ENCODE measurements at places on chromosomes 11 and 22.
A peak's percentile ranks its signal among the peaks of the same experiment; 100 is the strongest.

GRCh38 chr22:49372530-49373288 lies 455.0 kb downstream of the BRD1 start:
- no peak for DNase-seq

- no peak for DNase-seq
These were observed at the start of gene ENDOD1 for GRCh38 chr11:95089620-95090542. TSS of gene ENDOD1 (plus strand) at chr11:95089846. CDS start at chr11:95089928, 82 bp downstream.

DNA sequence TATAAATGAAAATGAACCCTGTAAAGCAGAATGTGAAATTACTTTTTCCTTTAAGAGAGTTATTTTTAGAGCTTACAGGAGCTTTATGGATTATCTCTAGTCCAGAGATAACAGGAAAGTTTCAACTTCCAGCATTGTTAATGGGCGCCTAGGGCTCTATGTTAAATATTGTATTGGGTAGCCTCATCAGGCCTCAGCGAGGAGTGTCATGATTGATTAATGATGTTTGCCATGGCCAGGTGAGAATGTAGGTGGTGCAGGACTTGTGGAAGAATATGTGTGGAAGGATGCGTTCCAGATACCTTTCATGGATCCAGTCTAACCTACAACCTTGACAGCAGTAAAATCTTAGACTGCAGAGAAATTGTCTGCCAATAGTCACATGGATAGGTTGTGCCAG lies 50.6 kb downstream of the ME3 start:
- no peak for DNase-seq

DNA sequence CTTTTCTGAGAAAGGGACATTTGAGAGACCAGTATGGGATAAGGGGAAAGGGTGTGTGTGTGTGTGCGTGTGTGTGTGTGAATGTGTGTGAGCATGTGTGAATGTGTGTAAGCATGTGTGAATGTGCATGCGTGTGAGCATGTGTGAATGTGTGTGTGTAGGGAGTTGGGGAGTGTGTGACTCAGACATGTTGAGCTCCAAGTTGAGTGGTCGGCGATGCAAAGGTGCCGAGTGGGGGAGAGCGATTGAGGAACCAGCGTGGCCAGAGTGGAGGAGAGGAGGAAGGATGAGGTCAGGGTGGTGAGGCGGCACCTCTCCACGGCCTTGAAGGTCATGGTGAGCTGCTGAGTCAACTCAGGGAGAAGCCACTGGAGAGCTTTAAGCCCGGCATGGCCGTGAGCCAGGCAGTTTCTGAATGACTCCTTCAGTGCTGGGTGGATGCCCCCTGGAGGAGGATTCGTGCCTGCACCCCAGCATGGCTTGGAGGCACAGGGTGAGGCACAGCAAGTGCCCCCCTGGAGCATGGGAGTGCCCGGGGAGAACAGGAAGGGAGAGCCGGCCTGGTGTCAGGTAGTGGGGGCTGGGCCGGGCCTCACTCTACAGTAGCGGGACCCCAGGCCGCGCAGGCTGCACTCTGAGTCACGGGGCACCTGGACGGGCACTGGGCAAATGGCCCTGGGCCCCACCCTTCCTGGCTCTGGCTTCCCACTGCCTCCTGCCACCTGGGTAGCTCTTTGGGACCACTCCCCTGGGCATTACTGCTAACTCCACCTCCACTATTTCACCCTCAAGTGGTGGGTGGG lies 8.2 kb upstream of the CCDC88B start:
- no peak for DNase-seq

DNA sequence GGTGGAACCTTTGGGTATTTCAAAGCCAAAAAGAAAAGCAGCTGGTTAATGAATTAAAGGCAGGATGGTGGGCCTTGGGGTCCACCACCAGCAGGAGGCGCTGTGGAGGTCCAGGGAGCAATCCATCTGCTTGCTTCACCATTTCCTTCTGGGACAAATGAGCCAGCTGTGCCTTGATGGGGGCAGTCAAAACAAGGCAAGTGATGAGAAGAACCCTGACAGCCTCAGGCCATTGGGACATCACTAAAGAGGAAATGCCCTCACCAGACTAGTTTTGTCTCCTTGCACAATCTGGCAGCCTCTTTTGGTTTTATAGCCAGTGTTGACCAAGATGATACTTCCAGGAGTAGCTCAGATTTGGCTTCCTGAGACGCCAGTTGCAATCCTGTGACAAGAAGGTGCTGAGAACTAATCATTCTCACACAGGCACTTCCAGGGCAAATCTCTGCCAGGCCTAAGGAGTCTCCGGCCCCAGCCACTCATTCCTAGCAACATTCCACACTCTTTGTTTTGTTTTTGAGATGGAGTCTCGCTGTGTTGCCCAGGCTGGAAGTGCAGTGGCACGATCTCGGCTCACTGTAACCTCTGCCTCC lies 38.2 kb upstream of the WEE1 start:
- peak; percentile 43 for DNase-seq

DNA sequence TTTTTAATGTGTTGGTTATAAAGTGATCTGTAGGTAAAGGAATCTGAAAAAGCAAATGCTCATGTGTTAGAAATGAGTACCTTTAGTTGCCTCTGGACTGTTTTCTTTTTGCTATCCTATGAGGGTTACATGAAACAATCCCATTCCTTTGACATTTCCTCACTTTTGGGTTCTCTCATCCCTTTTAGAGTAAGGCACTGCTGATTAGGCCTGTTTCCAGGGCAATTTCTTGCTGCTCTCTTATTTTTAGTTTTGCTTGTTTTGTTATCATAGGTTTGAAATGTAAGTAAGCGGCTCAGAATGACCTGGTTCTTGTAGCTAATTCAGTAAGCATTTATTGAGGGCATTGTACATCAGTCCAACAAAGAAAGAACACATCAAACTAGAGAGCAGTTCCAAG lies 138.9 kb downstream of the DDX10 start:
- no peak for DNase-seq

- DNase-seq: no peak
These were observed 10.4 kb upstream of the GLYAT start for GRCh38 chr11:58742140-58742539.

DNA sequence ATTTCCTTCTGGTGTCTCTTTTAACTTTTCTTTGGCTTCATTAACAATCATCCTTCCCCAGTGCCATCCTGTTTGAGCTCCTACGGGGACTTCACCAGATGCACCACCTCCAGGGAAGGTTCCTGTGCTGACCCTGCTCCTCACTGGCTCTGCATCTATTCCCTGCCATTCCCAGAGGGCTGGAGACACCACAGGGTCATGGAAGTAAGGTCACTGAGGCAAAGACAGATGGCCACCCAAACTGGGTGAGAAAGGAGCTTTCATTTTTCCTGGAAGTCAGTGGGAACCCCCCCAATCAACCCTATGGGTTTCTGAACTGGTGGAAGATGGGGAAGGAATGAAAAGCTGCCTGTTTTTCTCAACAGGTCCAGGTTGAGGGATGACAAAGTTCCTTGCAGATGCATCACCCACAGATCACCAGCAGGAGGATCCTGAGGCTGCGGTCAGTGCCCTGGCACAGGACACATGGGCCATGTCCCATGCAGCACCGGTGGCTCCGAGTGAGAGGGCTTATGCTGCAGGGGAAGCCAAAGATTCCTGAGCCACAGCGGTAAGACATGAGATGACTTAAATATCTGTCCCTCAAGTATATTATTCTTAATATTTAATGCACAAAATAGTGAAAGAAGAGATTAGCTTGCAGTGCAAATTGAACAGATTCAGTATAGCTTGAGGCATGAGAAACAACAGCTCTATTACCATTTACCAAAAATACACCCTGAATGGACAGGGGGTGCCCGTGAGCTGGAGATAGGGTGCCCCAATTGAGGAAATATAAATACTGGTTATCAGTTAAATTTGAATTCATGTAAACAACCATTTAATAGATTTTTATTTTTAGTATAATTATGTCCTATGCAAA lies 73.0 kb upstream of the VPREB1 start:
- no peak for DNase-seq

DNA sequence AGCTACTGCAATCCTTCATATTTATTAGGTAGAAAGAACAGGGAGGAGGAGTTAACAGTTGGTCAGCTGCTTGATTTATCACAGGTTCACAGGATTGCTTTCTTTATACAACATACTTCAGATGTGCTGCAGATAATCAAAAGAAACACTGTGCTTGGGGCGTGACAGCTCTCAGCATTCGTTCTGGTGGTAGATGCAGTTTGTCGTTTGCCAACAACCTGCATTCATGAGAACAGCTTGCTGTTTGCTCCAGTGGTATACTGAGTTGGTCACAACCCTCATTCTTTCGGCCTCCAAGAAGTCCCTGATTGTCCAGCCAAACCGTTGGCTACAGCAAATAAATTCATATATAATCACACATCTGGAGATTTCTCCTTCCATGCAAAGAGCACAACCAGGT lies 120.5 kb downstream of the ZNF280B start:
- DNase-seq: no peak

- DNase-seq: no peak
These were observed 48.0 kb downstream of the FLI1 start for GRCh38 chr11:128741916-128742315.

- DNase-seq: no peak
These were observed 176.5 kb upstream of the TTC12 start for GRCh38 chr11:113137713-113138529.

GRCh38 chr11:61494381-61494961 lies 14.1 kb upstream of the LRRC10B start:
- DNase-seq: no peak

- DNase-seq: no peak
These were observed 13.6 kb upstream of the ZNRF3 start for GRCh38 chr22:28869736-28870135.

DNA sequence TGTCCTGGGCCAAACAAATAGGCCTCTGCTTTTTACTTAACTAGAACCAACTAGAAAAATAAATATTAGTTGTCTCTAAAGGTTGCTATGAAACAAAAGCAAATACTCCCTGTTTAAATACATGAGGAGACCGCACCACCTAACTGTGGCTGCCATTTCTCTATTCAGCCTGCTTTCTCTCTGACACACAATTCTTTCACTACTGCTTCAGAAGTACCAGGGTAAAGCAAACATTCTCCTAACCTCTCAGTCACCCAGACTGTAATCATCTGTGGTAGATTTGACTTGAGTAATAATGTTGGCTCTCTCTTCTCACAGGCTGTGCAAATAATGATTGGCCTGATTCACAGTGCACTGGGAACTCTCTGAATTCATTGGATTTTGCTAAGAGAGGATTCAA lies 41.0 kb upstream of the MS4A8 start:
- no peak for DNase-seq

DNA sequence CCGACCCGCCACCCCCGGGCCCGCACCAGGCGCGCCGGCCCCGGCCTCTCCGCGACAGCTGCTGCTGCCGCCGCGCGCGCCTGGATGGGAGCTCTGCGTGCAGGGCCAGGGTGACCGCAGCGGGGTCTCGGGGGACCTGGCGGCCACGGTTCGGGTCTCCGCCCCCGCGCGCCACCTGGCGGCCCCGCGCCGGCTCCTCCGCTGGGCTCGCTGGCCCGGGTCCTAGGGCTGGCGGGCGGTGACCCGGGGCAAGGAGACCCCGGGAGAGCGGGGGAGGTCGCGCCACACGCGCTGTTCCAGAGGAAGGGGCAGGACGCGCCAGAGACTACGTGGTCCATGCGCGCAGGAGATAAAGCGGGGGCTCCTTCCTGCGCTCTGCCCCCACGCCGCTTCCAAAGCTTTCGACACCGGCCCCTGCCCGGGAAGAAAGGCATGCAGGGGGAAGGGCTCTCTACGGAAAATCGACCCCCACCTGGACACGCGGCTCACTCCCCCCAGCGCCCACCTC lies 562 bp downstream of the SHANK2 start:
- no peak for DNase-seq

DNA sequence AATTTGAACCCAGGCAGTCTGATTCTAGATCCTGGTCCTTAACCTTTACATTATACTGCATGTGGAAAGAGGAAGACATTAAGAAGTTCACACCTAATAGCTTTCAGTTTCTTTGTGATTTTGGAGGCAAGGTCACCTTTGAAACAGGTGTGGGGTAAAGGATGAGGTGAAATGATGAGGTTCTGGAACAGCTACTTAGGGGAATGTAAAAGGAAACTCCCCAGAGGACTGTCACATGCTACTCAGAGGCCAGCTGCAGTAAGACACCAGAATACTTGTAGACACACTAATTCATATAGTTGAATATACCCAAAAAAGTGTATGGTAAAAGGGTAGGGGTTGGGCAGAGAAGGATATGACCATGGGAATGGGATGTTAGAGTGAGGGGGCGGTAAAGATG lies 5.4 kb downstream of the APIP start:
- no peak for DNase-seq

DNA sequence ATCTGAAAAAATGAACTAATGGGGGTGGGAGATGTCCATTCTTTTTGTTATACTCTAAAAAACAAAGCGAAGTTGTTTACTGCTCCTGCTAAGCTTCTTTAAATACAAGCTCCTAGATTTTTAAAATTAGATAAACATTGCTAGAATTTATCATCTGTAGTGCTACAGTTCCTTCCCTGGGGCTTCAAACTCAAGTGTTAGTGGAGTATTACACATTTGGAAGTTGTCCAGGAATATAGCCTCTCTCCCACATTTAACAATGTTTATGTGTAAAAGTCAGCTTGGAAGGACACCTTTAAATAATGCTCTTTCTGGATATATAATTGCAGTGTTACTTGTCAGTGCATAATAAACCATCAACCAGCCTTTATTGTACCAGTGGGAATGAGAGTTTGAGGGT lies 155.5 kb downstream of the SPON1 start:
- DNase-seq: no peak

GRCh38 chr11:19553683-19554333 lies 158.8 kb upstream of the NAV2 start:
- peak; percentile 24 for DNase-seq

- DNase-seq: no peak
These were observed 74.1 kb downstream of the LRP5 start for GRCh38 chr11:68386331-68386978.

DNA sequence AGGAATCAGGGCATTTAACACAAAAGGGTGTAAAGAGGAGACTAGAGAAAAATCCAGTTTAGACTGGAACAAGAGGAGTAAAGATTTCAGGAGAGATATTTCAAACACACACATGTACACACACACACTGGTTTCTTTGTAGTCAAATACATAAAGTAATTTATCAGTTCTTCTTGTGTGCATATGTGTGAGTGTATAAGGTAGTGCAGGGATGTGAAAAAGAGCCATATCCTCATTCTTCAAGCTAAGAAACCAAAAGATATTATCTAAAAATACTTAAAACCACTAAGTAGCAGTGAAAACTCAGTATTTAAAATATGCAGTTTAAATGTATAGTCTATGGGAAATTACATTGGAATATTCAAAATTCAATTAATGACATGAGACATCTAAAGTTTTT lies 52.5 kb upstream of the CARD18 start:
- no peak for DNase-seq

- no peak for DNase-seq
These were observed 30.4 kb upstream of the SYT7 start for GRCh38 chr11:61611309-61611708.

- DNase-seq: no peak
These were observed 1552.7 kb upstream of the TENM4 start for GRCh38 chr11:80993536-80993935.

- DNase-seq: no peak
These were observed 5.8 kb downstream of the SHANK2 start for GRCh38 chr11:71246559-71246958.

Data from stimulated activated CD4-positive, alpha-beta T cell treated with anti-CD3 and anti-CD28 coated beads, TNF-alpha, amount 100 ng/mL, for 1 hour (primary cell).